ENCODE measurements at places on chromosomes 1 and 21. TPM values are rescaled to one million over a fixed set of nuclear protein-coding genes. Genes with fewer than 3 reads are reported as not detected.

The FMN2 gene
- total RNA-seq, result not detected

The LRIG2 gene
- 11.3 TPM for total RNA-seq

The AIM2 gene
- not detected for total RNA-seq

The BMP8B gene
- total RNA-seq, result 0.19 TPM

The KCNJ10 gene
- total RNA-seq, result 1.9 TPM

The TCHH gene
- total RNA-seq, result not detected

The UBXN10 gene
- total RNA-seq, result 1.8 TPM

The KTI12 gene
- 4.0 TPM for total RNA-seq

The PTCH2 gene
- total RNA-seq, result 0.41 TPM

The RUNX1 gene
- total RNA-seq, result 5.3 TPM

The ATP1A2 gene
- 167 TPM for total RNA-seq

The CELA3A gene
- total RNA-seq, result not detected

The GUCA2B gene
- total RNA-seq, result not detected

The DCLRE1B gene
- 4.1 TPM for total RNA-seq

The ABCG1 gene
- total RNA-seq, result 21.4 TPM

The TMPRSS2 gene
- total RNA-seq, result not detected

The VWA5B1 gene
- total RNA-seq, result not detected

The SLAMF9 gene
- not detected for total RNA-seq

The FNDC10 gene
- 2.1 TPM for total RNA-seq

The KCNK1 gene
- total RNA-seq, result 6.9 TPM

The BECN2 gene
- not detected for total RNA-seq

The RHBDL2 gene
- not detected for total RNA-seq

The LCE1A gene
- not detected for total RNA-seq

The CYP4A11 gene
- not detected for total RNA-seq
